ENCODE measurements at places on chromosomes 12 and 14. TPM values are rescaled to one million over a fixed set of nuclear protein-coding genes. Genes with fewer than 3 reads are reported as not detected.

DNA sequence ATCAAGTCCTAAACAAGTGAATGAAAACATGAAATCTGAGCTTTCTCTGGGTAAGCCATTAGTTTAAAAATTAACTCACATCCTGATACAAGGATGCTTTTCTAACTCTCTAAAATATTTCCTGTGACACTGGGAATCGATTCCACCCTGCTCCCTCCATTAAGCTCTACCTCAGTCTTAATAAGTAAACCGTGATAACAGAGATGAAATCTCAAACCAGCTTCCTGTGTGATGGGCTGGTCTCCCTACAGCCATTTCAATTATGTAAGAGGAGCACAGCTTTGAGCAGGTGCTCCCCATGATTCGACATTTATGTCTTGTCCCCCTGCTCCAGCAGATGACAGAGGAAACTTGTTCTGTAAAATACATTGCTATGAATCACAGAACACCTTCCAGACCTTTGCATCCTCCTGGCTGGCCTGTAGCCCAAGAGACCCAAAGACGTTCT is 59.0 kb downstream of the GAS2L3 start:
- no peaks in the 10 kb centered on the region for H3K27me3 ChIP-seq
- no peak overlapping the region for H3K27ac ChIP-seq
- no peaks in the 10 kb centered on the region for H3K4me1 ChIP-seq
- no peaks in the 10 kb centered on the region for H3K36me3 ChIP-seq
- no peak overlapping the region for H3K4me3 ChIP-seq
- DNase-seq, result no peak

DNA sequence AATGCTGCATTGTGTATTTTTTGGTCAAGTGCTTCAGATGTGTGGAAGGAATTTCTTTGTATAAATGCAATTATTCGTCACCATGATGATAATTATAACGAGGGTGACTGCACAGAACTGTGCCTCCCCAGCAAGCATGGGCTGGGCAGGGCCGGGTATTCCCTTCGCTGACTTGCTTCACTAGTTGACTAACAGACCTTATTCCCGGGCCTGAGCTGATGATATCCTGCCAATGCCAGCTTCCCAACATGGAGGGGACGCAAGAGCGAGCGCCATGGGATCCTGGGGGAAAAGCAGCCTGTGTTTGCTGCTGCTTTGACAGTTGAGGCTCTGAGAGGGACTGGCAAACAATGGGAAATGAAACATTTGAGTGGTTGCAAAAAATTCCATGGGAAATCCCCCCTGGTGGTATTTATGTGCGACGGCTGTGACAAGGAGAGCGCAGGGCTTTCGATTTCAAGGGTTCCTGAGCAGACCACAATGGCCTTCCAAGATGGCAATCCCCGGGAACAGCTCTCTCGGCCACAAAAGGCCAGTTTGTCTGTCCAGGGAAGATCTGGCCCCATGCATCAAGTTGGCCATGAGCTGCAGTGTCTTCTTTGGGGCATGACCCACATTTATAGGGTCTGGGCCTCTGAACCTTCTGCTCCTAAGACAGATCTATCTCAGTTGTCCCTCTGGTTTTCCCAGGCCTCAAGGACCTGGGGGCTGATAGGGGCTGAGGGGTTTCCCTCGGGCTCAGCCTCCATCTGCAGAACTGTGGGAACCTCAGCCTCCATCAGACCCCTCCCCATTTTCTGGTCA is 21.9 kb upstream of the MAP1LC3B2 start:
- H3K36me3 ChIP-seq, result no peaks in the 10 kb centered on the region
- DNase-seq, result no peak
- H3K4me3 ChIP-seq, result no peak overlapping the region
- H3K27me3 ChIP-seq, result no peaks in the 10 kb centered on the region
- peaks cover 15% of the 10 kb centered on the region for H3K4me1 ChIP-seq

- no peak overlapping the region for H3K27ac ChIP-seq
- no peaks in the 10 kb centered on the region for H3K4me1 ChIP-seq
- H3K36me3 ChIP-seq, result no peaks in the 10 kb centered on the region
Measured at GRCh38 chr14:53126731-53127130, 26.4 kb downstream of the DDHD1 start.

DNA sequence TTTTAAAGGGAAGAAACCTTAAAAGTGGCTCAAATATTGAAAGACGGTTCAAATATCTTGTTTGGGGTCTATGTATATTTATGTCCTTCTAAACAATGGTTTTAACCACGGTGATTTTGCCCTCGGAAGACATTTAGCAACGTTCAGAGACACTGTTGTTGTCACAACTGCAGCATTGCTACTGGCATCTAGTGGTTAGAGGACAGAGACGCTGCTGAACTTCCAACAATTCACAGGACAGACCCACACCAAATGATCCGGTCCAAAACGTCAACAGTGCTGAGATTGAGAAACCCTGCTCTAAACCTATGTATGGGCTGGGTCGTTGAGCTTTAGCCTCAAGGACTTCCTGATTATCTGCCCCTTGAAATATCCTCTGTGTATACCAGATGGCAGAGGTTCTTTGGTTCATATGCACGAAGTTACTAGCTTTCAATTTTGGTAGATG is 1.7 kb downstream of the ANGEL1 start:
- H3K4me3 ChIP-seq, result peak overlapping the region; percentile 74
- H3K4me1 ChIP-seq, result peaks cover 14% of the 10 kb centered on the region
- peaks cover 2% of the 10 kb centered on the region for H3K27me3 ChIP-seq
- H3K27ac ChIP-seq, result no peak overlapping the region

DNA sequence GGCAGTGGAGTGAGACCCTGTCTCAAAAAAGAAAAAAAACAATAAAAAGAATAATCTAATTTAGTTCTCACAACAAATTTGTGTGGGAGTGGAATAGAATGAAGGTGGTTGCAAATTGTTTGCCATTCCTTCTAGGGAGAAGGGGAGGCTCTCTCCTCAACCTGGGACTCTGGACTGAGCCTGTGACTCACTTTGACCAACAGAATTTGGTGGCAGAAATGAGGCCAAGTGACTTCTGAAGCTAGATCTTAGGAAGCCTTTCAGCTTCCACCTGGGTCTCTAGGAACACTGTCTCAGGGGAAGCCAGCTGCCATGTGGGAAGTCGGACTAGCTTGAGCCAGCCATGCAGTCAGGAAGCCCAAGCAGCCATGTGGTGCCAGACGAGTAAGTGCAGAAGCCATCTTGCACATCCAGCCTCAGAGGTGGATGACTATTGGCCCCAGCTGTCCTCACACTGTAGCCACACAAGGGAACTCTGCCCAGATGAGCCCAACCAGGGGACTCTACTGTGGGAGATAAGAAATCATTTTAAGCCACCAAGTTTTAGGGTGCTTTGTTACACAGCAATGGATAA is 14.4 kb downstream of the ALDH2 start:
- DNase-seq, result no peak
- H3K4me1 ChIP-seq, result peaks cover 8% of the 10 kb centered on the region
- no peak overlapping the region for H3K4me3 ChIP-seq

DNA sequence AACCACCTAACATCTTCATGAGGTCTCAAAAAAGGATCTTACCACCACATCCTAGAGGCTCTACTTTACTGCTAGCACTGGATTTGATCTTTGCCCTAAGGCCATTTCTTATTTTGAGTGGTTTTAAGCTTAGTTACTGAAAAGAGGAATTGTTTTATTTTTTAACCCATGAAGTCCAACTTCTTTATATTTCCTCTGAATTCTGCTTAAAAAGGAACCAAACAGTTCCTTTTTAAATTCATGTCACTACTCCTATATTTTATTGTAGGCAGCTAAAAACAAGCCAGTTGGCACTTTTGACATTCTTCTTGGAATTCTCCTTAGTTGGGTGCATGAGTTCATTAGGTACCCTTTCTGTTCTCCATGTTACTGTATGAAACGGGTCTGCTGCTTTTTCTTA is 76.4 kb downstream of the FGD4 start:
- H3K36me3 ChIP-seq, result no peaks in the 10 kb centered on the region
- DNase-seq, result no peak
- H3K27me3 ChIP-seq, result no peaks in the 10 kb centered on the region
- no peaks in the 10 kb centered on the region for H3K4me1 ChIP-seq
- no peak overlapping the region for H3K27ac ChIP-seq

Gene TNS2
- total RNA-seq, result 11.5 TPM

Gene RD3L
- not detected for total RNA-seq

Gene OR4K17
- total RNA-seq, result not detected

Gene CLEC6A
- not detected for total RNA-seq

All from PC-9 (cell line).